ENCODE measurements at places on chromosomes 12 and 14.

- DNase-seq, result no peak
These were observed 169.2 kb downstream of the SYT1 start for GRCh38 chr12:79033788-79034187.

DNA sequence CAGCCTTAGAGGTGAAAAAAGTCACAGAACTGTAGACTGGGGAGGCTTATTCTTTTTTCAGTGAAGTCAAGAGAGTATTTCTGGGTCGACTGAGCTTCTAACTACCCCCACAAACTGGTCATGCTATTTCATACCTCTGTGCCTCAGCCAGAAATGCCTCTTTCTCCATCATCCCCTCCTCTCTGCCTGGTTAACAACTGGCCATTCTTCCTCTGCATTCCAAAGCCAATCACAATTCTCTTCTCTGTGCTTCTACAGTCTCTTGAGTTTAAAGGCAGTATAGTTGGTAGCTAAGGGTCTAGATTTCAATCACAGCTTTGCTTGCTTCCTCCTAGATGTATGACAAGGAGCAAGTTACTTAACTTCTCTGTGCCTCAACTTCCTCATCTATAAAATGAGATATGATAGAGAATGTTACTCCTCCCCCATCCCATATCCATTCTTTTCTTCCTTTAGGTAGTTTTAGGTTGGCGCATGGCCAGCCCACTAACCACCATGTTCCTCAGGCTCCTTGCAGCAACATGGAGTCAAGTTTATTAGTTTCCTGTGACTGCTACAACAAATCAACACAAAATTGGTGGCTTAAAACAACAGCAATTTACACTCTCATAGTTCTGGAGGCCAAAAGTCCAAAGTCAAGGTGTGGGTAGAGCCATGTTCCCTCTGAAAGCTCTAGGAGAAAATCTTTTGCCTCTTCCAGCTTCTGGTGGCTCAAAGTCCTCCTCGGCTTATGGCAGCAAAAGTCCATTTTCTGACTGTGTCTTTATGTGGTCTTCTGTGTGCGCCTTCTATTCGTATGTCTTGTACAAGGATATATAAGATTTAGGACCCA lies 62.5 kb downstream of the ITPR2 start:
- DNase-seq, result no peak

GRCh38 chr14:40248671-40249070 lies 816.4 kb upstream of the FBXO33 start:
- no peak for DNase-seq

GRCh38 chr14:67141146-67141900 lies 47.9 kb upstream of the GARIN2 start:
- no peak for DNase-seq

DNA sequence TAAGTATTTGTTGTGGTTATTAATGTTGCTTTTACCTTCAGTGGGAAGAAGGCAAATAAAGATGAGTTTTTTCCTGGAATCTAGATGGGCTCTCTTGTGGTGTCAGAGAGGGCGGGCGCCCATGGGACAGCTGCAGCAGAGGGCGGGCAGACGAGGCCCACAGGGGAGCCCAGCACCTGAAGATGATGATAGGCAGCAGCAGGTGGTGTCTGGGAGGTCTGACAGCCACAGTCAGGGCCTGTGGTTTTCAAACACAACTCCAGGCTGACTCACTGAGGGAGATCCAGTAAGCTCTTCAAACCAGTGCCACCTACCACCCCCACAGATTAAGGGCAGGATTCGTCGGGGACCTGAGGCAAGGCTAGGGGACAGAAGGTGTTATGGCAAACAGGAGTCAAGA lies 42.8 kb downstream of the NKX2-1 start:
- DNase-seq, result no peak

Data from NCI-H187 treated with DMSO at 0.1 percent for 48 hours (cell line).